NCI-H446 treated with DMSO at 0.1 percent for 48 hours (cell line): ENCODE measurements at places on chromosomes 2 and 18.

DNA sequence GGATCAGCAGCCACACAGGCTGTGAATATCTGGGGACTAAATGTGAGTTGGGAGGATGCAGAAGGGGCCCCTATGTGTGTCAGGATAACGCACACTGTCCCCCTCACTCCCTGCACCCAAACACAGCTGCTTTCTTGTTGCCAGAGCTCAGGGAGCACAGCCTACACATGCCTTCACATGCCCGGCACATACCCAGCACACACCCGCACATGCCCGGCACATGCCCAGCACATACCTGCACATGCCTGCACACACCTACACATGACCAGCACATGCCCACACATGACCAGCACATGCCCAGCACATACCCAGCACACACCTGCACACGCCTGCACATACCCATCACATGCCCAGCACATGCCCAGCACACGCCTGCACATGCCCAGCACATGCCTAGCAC lies 75.6 kb downstream of the TPO start:
- DNase-seq, result no peak

GRCh38 chr2:237091779-237092436 lies 6.2 kb downstream of the COPS8 start:
- no peak for DNase-seq

GRCh38 chr18:49658823-49659404 lies 97.1 kb downstream of the LIPG start:
- DNase-seq, result no peak

GRCh38 chr2:203175371-203175770 lies 63.4 kb upstream of the CYP20A1 start:
- no peak for DNase-seq

- DNase-seq, result peak; percentile 26
These were observed 1.5 kb downstream of the RND3 start for GRCh38 chr2:150485871-150486538.
